Activated CD8-positive, alpha-beta memory T cell treated with anti-CD3 and anti-CD28 coated beads for 4 hours (primary cell): ENCODE measurements at places on chromosomes 5 and 9.

DNA sequence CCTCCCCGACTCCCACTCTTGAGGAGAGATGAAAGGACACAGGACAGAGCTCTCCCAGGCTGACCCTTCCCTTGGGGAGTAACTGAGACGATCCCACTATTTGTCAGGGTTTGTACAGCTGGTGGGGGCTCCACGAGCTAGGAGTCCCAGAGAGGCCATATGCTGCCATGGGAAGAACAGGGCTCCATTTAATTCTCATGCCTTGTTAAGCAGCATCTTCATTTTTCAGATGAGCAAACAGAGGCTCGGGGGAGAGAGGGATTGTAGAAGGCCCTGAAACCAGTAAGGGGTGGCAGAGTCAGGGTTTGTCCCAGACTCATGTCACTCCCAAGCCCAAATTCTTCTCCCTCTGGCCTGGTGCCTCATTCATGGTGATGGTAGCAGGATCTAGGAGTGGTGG lies 176.4 kb downstream of the NSG2 start:
- DNase-seq, result no peak

DNA sequence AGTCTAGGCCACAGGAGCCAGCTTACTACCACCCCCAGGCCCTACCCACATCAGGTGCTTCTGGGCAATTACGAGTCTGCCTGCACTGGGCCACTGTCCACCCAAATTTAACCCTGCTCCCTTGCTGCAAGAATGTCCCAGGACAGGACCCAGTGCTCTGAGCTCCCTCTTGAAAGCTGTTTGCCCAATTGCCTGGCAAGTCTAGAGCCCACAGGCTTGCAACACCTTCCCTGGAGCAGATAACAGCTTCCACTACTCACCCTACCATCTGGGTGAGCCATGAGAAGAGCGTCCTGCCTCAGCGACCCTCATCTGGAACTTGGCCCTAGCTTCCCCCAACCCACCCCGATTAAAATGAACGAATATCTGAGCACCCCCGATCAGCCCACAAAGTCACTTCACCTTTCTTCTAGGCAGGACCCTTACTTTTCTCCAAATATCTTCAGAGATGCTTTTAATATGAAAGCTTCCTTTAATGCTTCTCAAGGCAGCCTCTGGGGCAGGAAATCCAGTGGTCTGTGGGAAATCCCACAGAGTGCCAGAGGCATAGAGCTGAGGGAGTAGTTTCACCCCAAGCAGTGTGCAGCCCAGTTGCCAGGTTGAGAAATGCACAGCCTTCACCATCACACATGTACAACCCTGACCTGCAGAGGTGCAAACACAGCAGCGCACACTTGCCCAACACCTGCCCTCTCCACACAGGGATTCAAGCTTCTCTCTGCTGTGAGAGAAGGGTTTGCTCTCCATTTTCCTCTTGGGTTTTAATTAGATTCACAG lies 10.6 kb downstream of the ACSL6 start:
- DNase-seq, result no peak

GRCh38 chr5:57166276-57166675 lies 7.6 kb upstream of the GPBP1 start:
- DNase-seq, result no peak

- DNase-seq, result no peak
These were observed 30.1 kb upstream of the NFIB start for GRCh38 chr9:14344053-14344524.

GRCh38 chr9:75239176-75239575 lies 150.9 kb downstream of the OSTF1 start:
- DNase-seq, result no peak

DNA sequence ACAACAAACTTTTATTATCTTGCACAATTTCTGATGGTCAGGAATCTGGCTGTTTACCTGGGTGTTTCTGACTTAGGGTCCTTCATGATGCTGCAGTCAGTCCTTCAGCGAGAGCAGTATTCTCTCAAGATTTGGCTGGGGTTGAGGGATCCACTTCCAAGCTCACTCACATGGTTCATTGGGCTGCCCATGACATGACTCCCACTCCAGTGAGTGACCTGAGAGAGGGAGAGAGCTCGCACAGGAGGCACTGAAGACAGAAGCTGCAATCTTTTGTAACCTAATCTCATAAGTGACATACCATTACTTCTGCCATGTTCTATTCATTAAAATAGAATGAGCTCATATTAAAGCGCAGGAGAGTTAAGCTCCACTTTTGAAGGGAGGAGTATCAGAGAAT lies 212.6 kb downstream of the SPATA31D1 start:
- DNase-seq, result no peak

DNA sequence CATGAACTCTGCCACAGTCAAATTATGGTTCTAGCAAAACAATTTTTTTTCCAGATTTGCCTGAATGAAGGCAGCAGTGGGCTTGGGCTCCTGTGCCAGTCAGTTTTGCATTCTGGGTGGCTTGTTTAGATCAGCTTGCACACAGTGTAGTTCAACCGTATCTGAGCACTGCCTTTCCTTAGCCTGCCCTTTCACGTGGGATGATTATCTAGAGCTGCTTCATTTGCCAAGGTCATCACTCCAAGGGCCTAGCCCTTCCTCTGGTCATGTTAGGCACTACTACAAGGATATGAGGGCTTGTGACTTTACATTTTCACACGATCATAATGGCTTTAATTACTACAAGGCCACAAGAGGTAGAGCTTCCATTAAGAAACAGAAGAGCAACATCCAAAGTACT lies 150.6 kb upstream of the EFNA5 start:
- no peak for DNase-seq

GRCh38 chr5:167710444-167711073 lies 580.9 kb upstream of the WWC1 start:
- DNase-seq, result no peak

- DNase-seq, result no peak
These were observed 283.7 kb downstream of the CSNK1G3 start for GRCh38 chr5:123795688-123796087.

- DNase-seq, result no peak
These were observed 141.9 kb downstream of the CETN3 start for GRCh38 chr5:90267646-90268045.

DNA sequence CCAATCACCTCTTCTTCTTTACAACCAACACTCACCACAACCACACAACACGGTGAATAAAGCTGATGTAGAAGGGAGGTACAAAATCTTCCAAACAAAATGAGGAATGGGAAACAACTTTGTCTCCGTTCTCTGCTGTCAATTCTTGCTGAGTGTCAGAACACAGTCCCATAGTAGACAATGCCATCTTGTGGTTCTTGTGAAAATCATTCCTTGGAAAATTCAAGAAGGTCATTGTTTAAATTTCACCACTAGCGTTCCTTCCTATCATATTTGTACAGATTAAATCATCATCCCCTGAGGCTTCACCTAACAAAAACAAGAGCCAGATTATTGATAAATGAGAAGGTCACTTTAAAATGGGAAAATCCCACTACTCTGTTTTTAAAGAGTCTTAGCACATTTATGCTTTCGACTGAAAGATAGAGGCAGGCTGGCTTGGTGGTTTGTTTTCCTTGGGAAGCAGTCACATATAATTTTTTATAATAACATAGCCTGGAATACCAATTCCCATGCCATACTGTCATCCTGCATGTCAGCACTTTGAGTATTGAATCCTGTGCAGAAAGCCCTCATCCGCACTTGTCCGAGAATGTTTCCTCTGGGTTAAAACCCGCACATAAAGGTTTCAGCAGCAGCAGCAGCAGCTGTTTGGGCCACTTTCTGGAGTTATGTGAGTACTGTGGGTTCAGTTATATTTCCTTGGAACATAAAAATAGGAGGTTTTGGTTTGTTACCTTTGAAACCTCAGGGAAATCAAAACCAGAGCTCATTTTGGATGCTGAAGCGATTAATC lies 395.0 kb upstream of the SMARCA2 start:
- DNase-seq, result no peak

- no peak for DNase-seq
These were observed 39.4 kb upstream of the TCF7 start for GRCh38 chr5:134075102-134075501.

DNA sequence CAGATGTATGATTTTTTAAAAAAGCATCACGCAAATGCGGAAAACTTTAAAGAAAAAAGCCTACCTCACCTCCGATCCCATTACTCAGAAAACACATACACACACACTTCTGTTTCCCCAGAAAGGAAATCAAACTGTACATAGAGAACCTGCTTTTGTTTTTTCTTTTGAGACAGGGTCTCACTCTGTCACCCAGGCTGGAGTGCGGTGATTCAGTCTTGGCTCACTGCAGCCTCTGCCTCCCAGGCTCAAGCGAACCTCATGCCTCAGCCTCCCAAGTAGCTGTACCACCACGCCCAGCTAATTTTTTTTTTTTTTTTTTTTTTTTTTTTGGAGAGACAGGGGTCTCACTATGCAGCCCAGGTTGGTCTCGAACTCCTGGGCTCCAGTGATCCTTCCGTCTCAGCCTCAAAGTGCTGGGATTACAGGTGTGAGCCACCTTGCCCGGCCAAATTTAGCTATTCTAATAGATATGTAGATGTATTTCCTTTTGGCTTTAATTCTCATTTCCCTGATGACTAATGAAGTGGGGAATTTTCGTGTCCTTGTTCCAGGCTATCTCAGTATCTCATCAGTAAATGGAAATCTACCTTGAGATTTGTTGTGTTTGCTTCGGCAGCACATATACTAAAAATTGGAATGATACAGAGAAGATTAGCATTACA lies 25.7 kb upstream of the EEIG1 start:
- no peak for DNase-seq

DNA sequence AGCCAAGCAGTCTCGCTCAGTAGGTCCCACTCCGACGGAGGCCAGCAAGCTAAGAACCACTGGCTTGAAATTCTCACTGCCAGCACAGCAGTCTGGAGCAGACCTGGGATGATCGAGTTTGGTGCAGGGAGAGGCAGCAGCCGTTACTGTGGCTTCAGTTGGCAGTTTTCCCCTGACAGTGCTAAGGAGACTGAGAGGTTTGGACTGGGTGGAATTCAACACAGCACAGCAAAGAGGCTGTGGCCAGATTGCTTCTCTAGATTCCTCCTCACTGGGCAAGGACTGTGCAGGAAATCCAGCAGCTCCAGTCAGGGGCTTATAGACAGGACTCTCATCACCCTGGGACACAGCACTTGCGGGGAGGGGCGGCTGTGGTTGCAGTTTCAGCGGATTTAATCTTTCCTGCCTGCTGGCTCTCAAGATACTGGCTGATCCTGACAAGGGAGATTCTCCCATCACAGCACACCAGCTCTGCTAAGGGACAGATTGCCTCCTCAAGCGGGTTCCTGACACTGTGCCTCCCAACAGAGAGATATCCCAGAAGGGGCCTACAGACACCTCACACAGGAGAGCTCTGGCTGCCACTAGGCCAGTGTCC lies 122.1 kb downstream of the YIPF5 start:
- no peak for DNase-seq

DNA sequence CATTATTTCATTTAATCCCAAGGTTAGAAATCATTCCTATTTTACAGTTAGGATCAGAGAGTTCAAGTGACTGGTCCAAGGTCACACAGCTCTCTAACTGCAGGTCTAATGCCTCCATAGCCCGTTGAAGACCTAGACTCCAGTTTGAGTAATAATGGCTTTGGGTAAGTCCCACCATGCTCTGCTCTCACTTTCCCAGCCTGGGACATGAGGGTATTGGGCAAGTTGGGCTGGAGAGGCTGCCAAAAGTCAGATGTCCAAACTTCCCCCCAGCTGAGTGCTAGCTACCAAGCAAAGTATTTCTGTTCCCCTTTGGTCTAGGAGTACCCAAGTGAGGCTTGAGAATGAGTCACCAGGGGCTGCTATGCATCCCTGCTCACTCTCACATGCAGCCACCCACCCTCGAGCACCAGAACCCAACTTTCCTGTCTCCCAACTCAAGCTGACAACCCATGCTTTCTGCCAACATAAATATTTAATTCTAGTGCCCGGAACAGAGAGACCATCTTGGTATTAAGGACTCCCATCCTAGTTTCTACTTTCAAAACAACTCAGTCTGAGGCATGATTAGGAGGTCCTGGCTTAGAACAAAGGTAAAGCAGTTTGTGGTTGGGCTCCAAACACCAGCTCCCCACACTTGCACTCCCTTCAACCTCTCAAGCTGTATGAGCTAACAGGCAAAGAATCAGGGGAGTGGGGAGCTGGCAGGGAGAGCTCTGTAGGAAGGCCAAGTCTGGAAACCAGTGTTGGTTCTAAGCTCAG lies 236.5 kb upstream of the TRIM32 start:
- DNase-seq, result no peak

GRCh38 chr5:151202381-151203139 lies 21.3 kb downstream of the CCDC69 start:
- no peak for DNase-seq

- DNase-seq, result no peak
These were observed 30.6 kb downstream of the ANKRD55 start for GRCh38 chr5:56202483-56202882.

GRCh38 chr9:123508048-123508447 lies 152.1 kb downstream of the CRB2 start:
- DNase-seq, result no peak

DNA sequence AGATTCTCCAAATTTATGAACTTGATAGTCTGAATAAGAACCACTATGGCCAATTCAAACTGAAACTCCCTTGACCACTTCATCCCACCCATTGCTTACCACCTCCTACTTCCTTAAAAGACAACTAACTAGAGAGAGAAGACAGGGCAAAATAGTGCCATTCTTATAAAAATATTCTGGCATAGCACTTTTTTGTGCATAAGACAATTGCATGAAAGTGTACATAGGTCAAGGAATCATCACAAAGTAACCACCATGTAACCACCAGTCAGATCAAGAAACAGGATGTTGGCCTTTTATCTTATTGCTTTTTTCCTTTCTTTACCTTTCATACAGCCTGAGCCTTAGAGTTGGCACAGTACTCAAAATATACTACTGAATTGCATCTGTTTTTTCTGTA lies 8.1 kb upstream of the ARSB start:
- no peak for DNase-seq

DNA sequence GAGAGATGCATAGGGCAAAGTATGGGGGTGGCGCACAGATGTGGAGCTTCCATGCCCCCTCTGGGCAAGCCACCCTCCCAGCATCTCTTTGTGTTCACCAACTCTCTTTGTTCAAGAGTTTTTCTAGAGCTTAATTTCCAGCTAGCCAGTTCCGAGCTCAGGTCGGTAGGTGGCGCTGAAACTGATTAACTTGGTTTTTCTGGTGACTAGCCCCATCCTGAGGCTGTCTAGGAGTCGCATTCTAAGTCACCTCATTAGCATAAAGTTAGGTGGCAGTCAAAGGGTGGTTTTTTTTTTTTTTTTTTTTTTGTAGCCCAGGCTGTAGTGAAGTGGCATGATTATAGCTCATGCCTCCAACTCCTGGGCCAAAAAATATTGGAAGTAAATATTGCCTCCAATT lies 476.4 kb downstream of the KDM4C start:
- DNase-seq, result no peak

- DNase-seq, result no peak
These were observed 23.1 kb upstream of the ACOT12 start for GRCh38 chr5:81417052-81417451.

- DNase-seq, result no peak
These were observed 16.1 kb upstream of the DRD1 start for GRCh38 chr5:175460126-175460525.
